ENCODE measurements at places on chromosomes 11 and 22. TPM values are rescaled to one million over a fixed set of nuclear protein-coding genes. Genes with fewer than 3 reads are reported as not detected.

Gene CASP5
- 0.27 TPM for polyA plus RNA-seq

GRCh38 chr11:91932151-91932821, 292.3 kb upstream of the FAT3 start:
- no peak for DNase-seq

GRCh38 chr11:88345408-88345807, 7.9 kb upstream of the CTSC start:
- DNase-seq, result no peak

- no peak for DNase-seq
Measured at GRCh38 chr11:81246941-81247340, 1486.7 kb downstream of the FAM181B start.

- DNase-seq, result no peak
Measured at GRCh38 chr22:39938509-39939111, 21.6 kb upstream of the TMA7B start.

DNA sequence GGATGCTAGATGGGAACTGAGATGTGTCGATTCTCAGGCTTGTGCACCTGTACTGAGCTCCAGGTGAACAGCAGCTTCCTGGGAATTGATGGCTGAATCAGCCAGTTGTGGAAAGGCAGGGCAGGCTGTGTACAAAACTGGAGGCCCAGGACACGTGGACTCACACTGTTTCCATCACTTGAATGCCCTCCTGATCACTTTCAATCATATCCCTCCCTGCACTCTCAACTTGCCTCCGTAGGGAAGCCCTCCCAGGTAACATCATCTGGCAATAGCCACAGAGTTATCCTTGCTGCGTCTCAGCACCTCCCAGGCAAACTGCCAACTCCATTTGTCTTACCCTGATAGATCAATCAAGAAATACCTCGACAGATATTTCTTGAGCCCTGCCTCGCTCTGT, 10.1 kb downstream of the FAM83F start:
- DNase-seq, result no peak

GRCh38 chr11:26947379-26947844, 46.5 kb upstream of the FIBIN start:
- peak; percentile 98 for DNase-seq

DNA sequence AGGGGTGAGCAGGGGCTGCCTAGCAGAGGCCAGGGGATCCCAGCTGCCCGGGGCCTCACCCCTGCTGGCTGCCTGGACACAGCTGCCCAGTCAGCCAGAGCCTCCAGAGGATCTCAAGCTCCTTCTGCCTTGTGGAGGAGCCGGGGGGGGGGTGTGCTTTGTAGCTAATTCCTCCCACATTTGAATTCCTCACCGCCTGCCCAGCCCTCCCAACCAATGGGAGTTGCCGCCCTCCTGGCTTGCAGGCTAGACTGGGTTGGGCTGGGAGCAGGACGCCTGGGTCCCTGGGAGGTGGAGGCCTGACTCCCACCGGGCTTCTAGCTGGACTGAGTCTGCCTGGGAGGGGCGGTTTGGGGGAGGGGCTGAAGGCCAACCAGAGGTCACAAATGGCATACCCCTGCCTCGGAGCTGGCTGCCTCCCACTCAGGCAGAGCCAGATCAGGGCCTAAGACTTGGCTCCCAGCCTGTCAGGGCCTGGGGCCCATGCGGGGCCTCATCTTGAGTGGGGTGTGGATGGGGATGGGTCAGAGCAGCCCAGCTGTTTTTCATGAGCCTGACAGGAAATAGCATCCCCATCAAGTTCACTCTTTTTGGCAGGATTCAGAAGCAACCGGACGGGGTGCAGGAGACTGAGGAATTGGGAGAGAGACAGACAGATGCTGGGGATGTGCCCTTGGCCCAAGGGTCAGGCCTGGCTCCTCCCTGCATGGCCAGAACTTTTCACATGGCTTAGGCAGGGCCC, 29.2 kb upstream of the PDE2A start:
- peak; percentile 95 for DNase-seq

DNA sequence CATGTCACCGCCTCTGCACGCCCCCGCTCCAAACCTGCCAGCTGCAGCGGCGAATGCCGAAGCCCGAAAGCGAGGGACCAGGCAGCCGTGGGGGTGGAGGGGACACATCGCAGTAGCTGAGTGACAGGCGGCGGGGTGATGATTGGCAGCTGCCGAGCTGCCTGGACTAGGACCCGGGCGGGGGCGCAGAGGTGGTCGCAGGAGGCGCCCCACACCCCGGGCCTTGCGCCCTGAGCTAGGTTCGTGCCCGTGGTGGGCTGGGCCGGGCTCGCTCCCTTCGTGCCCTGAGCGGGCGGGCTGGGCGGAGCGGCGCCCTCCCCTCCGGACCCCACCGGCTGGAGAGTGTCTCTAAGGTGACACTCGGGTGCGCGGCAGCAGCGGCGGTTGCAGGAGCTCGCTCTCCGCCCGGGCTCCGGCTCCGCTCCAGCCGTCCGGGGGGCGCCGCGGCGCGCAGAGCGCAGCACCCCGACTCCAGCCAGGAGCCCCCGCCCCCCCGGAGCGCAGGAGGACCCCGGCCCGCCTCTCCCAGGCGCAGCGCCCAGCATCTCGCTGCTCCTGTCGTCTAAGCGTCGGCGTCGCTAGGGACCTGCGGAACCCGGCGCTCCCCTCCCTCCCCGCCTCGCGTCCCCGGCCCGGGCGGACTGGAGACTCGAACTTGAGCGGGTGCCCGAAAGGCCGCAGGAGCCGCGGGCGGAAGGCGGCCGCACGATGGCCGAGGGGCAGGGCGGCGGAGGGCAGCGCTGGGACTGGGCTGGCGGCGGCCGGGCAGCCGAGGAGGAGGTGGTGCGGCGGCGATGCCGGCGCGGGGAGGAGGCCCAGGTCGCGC, 14.5 kb upstream of the DGKZ start:
- no peak for DNase-seq

GRCh38 chr11:2443881-2444820, at the start of gene TRPM5:
TSS of gene TRPM5 (minus strand) at chr11:2444514. CDS start at chr11:2423036, 21,478 bp downstream.
- DNase-seq, result no peak

DNA sequence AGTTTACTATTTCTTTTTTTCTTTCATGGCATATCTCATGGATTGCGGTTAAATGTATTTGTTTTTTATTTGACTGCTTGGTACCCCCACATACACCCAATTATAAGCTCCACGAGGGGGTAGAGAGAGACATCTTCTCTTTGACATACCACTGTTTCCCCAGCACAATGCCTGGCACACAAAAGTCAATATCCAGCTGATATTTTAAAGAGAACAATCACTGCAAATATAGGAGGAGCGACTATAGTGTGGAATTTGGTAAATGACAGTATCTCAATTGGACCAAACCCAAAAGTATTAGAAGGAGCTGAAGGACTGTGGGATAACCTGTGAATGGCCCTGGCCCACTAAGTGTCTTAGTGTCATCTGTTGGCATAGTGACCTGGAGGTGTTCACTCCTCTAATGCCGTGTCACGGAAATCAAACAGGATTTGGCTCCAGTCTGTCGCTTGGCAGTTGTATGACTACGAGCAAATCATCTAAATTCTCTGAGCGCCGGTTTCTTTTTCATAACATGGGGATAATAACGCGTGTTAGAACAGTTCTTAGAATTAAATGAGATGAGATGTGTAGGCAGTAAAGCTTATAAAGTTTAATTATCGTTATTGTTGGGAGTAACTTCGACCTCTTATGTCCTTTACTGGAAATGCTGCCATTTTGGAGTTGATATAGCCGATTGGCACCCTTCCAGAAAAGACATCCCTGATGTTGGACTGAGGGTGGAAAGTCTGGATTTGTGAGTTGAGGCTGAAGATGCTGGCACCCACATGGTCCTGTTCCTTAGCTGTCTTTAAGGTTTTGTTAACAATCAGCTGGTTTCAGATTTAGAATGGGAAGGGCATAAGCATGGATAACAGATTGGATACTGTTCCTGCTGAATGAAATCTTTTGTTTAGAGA, 144.5 kb downstream of the DBX1 start:
- no peak for DNase-seq

- DNase-seq, result no peak
Measured at GRCh38 chr11:1205987-1206331, 16.9 kb upstream of the MUC5B start.

Gene TBX10
- polyA plus RNA-seq, result not detected

Gene GRAMD4
- polyA plus RNA-seq, result 14.4 TPM

Gene OR2AG2
- not detected for polyA plus RNA-seq

DNA sequence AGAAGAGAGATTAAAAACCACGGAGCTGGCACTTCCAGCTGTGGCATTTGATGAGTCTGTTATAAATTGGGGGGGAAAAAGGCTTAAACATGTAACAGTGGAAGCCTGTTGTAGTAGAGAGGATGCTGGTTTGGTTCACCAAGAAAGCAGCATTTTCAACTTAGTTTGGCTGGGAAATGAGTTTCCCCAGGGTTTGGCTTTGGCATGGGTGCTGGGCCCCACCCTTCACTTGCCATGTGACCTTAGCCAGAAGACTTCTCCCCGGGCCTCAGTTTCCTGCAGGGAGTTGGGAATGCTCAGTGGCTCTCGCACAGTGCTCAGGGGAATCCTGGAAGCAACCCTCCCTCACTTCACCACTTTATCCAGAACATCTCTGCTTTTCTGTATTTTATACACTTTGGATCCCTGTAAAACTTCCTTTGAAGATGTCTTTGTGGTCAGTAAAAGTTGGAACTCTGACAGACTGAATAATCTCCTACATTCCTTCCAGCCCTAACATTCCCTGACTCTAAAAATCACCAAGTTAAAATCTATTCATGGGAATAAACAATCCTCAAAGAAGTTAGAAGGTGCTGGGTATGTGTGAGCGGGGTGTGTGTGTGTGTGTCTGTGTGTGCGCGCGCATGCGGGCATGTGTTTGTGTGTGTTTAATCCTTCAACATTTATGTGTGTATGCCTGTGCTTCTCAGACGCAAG, 166.0 kb downstream of the TENM4 start:
- no peak for DNase-seq

- DNase-seq, result no peak
Measured at GRCh38 chr11:94747146-94747545, 21.0 kb upstream of the AMOTL1 start.

- DNase-seq, result no peak
Measured at GRCh38 chr11:71383461-71383860, 64.7 kb downstream of the DHCR7 start.

GRCh38 chr11:20448834-20449233, 61.3 kb downstream of the PRMT3 start:
- DNase-seq, result no peak

Gene TTLL12
- 13.1 TPM for polyA plus RNA-seq

DNA sequence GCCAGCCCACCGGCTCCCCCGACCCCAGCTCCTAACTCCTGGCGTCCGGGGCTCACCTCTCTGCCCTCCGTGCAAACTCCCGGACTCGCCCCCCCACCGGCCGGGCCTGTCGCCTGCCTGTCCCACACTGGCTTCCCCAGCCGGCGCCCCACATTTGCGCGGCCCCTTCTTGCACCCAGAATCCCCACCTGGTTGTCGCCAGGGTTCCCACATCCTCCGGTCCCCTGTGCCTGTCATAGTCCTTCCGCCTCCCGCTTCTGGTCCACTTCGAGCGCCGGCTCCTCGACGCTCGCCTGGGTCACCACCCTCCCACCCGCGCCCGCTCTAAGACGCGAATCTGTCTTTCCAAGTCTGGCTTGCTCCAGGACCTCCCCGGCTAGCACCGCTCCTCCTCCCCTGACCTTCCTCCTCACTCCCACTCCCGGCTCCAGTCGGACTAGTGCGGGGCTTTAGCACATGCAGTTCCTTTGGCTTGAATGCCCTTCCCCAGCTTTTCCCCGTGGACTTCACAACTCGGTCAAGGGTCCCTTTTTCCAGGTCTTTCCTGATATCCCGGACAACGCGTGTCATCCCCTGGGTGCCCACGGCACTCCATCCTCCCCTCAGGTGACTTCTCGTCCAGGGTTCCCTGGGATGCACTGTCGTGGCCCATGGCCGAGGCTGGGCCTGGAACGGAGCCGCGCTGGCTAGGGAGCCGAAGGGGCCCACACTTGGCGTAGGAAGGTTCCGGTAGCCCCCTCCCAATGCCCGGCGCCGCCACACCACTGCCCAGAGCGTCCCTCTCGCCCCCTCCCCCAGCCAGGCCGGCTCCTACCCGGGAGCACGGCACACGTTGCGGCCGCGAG, 635 bp downstream of the SCARF2 start:
- no peak for DNase-seq

Gene OR5F1
- polyA plus RNA-seq, result not detected

Gene APOC3
- polyA plus RNA-seq, result 1.3 TPM

GRCh38 chr11:27200779-27201453, 160.3 kb downstream of the BBOX1 start:
- DNase-seq, result no peak

Gene PDGFD
- polyA plus RNA-seq, result 25.9 TPM

GRCh38 chr22:32331918-32332725, 25.5 kb upstream of the RFPL3 start:
- DNase-seq, result no peak

GRCh38 chr11:115194802-115195110, 309.5 kb downstream of the CADM1 start:
- DNase-seq, result peak; percentile 56

All from muscle of back (tissue), 13 donors.